ENCODE measurements at places on chromosomes 12 and 14.

DNA sequence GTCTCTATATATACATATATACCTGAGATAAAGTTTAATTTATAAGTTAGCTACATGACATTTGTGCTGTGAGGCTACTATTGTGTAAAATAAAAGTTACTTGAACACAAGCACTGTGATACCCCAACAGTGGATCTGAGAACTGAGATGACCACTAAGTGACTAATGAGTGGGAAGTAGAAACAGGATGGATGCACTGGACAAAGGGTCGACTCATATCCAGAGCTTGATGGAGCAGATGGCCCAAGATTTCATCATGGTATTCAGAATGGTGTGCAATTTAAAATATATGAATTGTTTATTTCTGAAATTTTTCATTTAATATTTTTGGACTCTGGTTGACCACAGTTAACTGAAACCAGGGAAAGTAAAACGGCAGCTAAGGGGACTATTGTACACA, 908.6 kb upstream of the MDGA2 start:
- H3K4me1 ChIP-seq: no peaks in the 10 kb centered on the region
- no peak overlapping the region for H3K27ac ChIP-seq
- no peak for DNase-seq
- H3K27me3 ChIP-seq: no peaks in the 10 kb centered on the region
- H3K36me3 ChIP-seq: no peaks in the 10 kb centered on the region
- H3K4me3 ChIP-seq: no peak overlapping the region

GRCh38 chr12:98771811-98772752, 127.0 kb downstream of the APAF1 start:
- no peaks in the 10 kb centered on the region for H3K4me1 ChIP-seq
- no peak overlapping the region for H3K27ac ChIP-seq

GRCh38 chr12:54941659-54942058, 42.9 kb downstream of the TESPA1 start:
- H3K36me3 ChIP-seq: no peaks in the 10 kb centered on the region
- no peak for DNase-seq
- H3K4me1 ChIP-seq: no peaks in the 10 kb centered on the region
- H3K4me3 ChIP-seq: no peak overlapping the region
- no peak overlapping the region for H3K27ac ChIP-seq
- no peaks in the 10 kb centered on the region for H3K27me3 ChIP-seq

GRCh38 chr12:59472273-59472672, 123.6 kb upstream of the SLC16A7 start:
- H3K27me3 ChIP-seq: no peaks in the 10 kb centered on the region
- H3K4me1 ChIP-seq: no peaks in the 10 kb centered on the region
- DNase-seq: no peak
- no peak overlapping the region for H3K27ac ChIP-seq

DNA sequence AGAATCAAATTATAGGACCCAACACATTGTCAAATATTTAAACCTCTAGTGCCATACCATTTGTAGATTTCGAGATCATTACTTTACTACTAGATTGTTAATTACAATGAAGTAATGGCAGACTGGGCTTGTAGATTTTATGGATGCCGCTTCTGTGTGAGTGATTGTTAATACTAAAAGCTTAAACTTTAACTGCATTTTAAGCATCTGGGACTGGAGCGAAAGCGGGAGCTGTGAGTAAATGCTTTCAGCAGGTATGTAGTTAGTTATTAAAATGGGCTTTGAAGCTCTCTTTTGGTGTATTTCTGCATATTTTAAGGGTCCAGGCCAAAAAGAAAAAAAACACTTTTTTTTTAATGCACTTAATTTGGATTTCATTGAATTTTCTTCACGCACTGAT, 519.3 kb downstream of the MED13L start:
- no peaks in the 10 kb centered on the region for H3K4me1 ChIP-seq
- no peaks in the 10 kb centered on the region for H3K36me3 ChIP-seq
- peaks cover 59% of the 10 kb centered on the region for H3K27me3 ChIP-seq
- no peak for DNase-seq
- no peak overlapping the region for H3K4me3 ChIP-seq

GRCh38 chr14:44979740-44980356, 17.9 kb downstream of the TOGARAM1 start:
- H3K27me3 ChIP-seq: no peaks in the 10 kb centered on the region
- no peaks in the 10 kb centered on the region for H3K36me3 ChIP-seq
- no peaks in the 10 kb centered on the region for H3K4me1 ChIP-seq

GRCh38 chr12:107657133-107657532, 28.5 kb upstream of the PWP1 start:
- H3K27me3 ChIP-seq: no peaks in the 10 kb centered on the region
- no peak for DNase-seq
- no peak overlapping the region for H3K27ac ChIP-seq
- H3K4me1 ChIP-seq: no peaks in the 10 kb centered on the region

GRCh38 chr14:64724578-64724930, 20.3 kb downstream of the PLEKHG3 start:
- H3K27me3 ChIP-seq: no peaks in the 10 kb centered on the region
- H3K27ac ChIP-seq: peak overlapping the region; percentile 67
- no peak for DNase-seq

- DNase-seq: no peak
- H3K27me3 ChIP-seq: no peaks in the 10 kb centered on the region
- no peak overlapping the region for H3K4me3 ChIP-seq
- H3K27ac ChIP-seq: no peak overlapping the region
- peaks cover 16% of the 10 kb centered on the region for H3K36me3 ChIP-seq
Observed at GRCh38 chr12:108516511-108517275, 1.6 kb downstream of the FICD start.

DNA sequence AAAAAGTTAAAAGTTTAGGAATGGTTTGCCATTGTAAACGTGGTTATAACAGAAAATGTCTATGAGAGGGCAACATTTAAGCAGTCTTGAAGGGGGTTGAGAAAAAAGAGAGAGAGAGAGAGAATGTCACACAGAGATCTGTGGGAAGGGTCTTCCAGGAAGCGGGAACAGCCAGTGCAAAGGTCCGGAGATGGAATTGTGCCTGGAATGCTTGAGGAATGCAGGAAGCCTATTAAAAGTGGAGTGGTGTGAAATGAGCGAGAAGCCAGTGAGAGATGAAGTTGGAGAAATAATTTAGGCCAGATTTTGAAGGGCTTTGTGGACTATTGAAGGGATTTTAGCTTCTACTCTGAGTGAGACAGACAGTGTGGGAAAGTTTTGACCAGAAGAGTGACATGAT, 406.8 kb upstream of the TBX3 start:
- H3K36me3 ChIP-seq: no peaks in the 10 kb centered on the region
- no peak overlapping the region for H3K4me3 ChIP-seq
- no peaks in the 10 kb centered on the region for H3K27me3 ChIP-seq
- no peak overlapping the region for H3K27ac ChIP-seq
- H3K4me1 ChIP-seq: no peaks in the 10 kb centered on the region
- no peak for DNase-seq

DNA sequence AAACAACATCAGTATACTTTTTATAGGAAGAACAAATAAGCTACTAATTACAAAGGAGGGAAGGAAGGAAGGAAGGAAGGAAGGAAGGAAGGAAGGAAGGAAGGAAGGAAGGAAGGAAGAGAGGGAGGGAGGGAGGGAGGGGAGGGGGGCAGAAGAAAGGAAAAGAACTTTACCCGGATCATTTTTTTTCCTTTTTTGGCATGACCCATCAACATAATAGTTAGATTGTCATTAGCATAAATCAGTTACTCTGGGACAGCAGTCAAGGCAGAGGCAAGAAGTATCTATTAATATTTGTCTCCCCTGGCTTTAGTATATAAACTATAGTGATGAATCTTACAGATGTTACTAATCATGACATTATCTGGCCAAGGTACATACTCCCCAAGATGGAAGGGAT, 35.2 kb upstream of the TSPAN8 start:
- peaks cover under 1% of the 10 kb centered on the region for H3K4me1 ChIP-seq
- H3K36me3 ChIP-seq: no peaks in the 10 kb centered on the region
- no peak overlapping the region for H3K4me3 ChIP-seq
- DNase-seq: no peak
- no peaks in the 10 kb centered on the region for H3K27me3 ChIP-seq

- no peaks in the 10 kb centered on the region for H3K27me3 ChIP-seq
- DNase-seq: no peak
- no peaks in the 10 kb centered on the region for H3K36me3 ChIP-seq
- H3K4me3 ChIP-seq: no peak overlapping the region
- H3K27ac ChIP-seq: no peak overlapping the region
Observed at GRCh38 chr12:30806989-30807694, 52.4 kb upstream of the CAPRIN2 start.

DNA sequence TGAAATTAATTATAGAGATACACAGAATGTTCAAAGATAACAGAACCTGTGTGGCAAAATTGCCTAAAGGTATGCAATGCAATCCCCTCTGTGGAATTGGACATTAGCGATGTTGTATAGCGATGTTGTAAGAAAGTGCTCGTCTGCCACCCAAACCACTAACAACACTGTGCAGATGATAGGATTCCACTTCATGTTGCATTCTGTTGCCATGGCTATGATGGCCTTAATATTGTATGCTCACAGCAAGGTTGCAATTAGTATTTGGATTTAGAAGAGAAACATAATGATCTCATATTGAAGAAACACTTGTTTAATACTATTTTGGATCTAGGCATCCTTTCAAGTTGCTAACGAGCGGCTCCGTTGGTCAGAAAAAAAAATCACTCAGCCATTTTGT, 260.3 kb downstream of the BCAT1 start:
- no peaks in the 10 kb centered on the region for H3K27me3 ChIP-seq
- no peaks in the 10 kb centered on the region for H3K4me1 ChIP-seq
- no peak overlapping the region for H3K4me3 ChIP-seq
- no peak for DNase-seq
- no peak overlapping the region for H3K27ac ChIP-seq

DNA sequence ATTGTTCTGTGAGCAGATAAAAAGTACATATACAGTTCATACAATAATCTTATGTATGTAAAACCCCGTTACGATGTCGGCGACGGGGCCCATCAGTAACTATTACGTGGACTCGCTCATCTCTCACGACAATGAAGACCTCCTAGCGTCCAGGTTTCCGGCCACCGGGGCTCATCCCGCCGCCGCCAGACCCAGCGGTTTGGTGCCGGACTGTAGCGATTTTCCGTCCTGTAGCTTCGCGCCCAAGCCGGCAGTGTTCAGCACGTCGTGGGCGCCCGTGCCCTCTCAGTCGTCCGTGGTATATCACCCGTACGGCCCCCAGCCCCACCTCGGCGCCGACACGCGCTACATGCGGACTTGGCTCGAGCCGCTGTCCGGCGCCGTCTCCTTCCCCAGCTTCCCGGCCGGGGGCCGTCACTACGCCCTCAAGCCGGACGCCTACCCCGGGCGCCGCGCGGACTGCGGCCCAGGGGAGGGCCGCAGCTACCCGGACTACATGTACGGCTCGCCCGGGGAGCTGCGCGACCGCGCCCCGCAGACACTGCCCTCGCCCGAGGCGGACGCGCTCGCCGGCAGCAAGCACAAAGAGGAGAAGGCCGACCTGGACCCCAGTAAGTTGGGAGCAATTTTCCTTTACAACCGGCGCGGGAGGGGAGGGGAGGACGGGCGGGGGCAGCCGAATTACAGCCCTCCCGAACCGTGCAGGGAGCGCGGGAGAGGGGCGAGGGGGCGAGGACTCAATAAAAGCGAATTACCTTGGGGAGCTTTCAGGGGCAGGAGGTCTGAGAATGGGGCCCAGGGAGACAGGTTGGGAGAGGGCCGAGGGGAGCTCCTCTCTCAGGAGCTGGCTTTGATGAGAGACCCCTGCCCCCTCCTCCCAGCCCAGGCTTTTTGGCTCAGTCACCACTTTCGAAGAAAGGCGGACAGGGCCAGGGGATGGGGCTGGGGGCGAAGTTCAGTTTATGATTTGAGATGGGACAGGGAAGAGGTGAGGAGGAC, at the start of gene HOXC9:
HOXC9 (plus strand) TSS at position 46 of the 999 bp plus-strand sequence; CDS start at position 74, 28 bp downstream.
- peak within 1 kb of the TSS; percentile 25 for H3K4me3 ChIP-seq
- no peaks in the 10 kb centered on the region for H3K36me3 ChIP-seq
- H3K27ac ChIP-seq: peak within 1 kb of the TSS; percentile 26
- H3K4me1 ChIP-seq: peaks cover 21% of the 10 kb centered on the region
- peaks cover 100% of the 10 kb centered on the region for H3K27me3 ChIP-seq

DNA sequence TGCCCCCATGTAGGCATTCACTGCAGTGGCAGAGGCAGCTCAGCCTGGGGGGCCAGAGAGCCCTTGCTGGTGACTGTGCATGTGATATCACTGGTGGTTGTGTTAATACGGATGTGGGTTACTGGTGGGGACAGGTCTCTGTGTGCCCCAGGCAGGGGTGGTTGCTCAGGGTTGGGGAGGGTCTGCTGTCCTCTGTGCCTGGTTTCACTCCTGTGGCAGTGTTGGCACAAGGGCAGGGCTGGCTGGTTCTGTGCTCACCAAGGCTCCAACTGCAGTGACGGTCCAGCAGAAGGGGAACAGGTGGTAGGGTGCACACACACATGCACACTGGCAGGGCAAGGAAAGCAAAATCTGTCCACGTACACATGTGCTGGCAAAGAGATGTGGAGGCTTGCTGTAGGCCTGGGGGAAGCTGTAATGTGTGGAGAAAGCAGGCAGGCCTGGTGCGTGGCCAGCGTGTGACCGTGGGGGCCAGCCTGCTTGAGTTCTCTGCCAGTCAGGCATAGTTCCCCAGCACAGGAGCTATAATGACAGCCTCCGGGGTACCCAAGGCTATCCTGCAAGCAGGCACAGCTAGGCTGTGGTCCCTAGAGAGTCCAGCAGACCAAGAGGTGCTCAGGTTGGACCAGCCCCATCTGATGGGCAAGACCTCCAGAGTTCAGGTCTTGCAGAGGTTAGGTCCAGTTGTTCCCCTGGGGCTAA, 254.6 kb downstream of the FBXL14 start:
- no peak overlapping the region for H3K27ac ChIP-seq
- H3K27me3 ChIP-seq: no peaks in the 10 kb centered on the region
- H3K36me3 ChIP-seq: no peaks in the 10 kb centered on the region
- H3K4me3 ChIP-seq: no peak overlapping the region

GRCh38 chr12:100601626-100602025, 28.1 kb downstream of the GAS2L3 start:
- H3K4me1 ChIP-seq: peaks cover 5% of the 10 kb centered on the region
- no peak overlapping the region for H3K27ac ChIP-seq
- H3K4me3 ChIP-seq: no peak overlapping the region
- DNase-seq: no peak

- H3K27ac ChIP-seq: no peak overlapping the region
- H3K4me1 ChIP-seq: peaks cover 16% of the 10 kb centered on the region
- DNase-seq: no peak
- peaks cover 13% of the 10 kb centered on the region for H3K27me3 ChIP-seq
- H3K4me3 ChIP-seq: no peak overlapping the region
Observed at GRCh38 chr12:52228366-52228765, 4.7 kb upstream of the KRT7 start.

GRCh38 chr14:101054671-101055070, 151.1 kb upstream of the RTL1 start:
- no peaks in the 10 kb centered on the region for H3K27me3 ChIP-seq
- no peaks in the 10 kb centered on the region for H3K4me1 ChIP-seq
- DNase-seq: no peak
- no peaks in the 10 kb centered on the region for H3K36me3 ChIP-seq
- no peak overlapping the region for H3K27ac ChIP-seq
- no peak overlapping the region for H3K4me3 ChIP-seq
